ENCODE measurements at places on chromosomes 3 and 15.

- DNase-seq: no peak
Observed at GRCh38 chr3:127535901-127536829, 54.4 kb downstream of the TPRA1 start.

GRCh38 chr3:94794563-94794962 is 731.7 kb downstream of the NSUN3 start:
- DNase-seq: no peak

- no peak for DNase-seq
Observed at GRCh38 chr3:72459588-72459987, 388.7 kb downstream of the SHQ1 start.

GRCh38 chr3:60456180-60456579 is 795.1 kb downstream of the FHIT start:
- no peak for DNase-seq

- no peak for DNase-seq
Observed at GRCh38 chr3:154552338-154552737, 122.3 kb upstream of the GPR149 start.

DNA sequence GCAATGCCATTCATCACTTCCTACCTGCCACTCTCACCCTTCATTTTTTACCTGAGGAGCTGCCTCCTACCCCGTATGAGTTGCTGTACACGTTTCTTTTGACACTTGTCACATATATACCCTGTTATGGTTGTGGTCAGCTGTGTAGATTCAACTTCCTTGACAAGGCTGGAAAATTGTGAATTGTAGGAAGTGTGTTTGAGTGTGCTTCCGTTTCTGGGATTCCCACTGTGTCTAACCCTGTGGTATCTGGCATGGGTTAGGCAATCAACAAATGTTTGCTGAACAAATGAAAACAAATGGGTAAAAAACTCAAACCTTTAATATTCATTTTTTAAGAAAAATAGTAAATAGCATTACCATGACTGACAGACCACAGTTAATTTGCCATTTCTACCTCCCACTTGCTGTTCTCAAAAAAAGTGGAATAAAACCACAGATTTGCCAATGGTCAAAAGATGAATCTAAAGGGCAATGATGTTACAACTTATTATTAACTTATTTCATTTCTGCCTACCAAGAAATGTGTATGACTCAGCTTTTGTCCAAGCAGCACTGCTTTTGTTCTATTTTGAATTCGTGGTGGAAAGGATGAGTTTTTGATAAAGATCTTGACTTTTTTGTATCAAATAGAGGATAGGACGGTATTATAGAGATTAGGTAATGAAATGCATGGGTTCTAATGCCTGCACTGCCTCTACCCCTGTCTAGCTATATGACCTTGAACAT is 404.6 kb downstream of the LPP start:
- DNase-seq: no peak

DNA sequence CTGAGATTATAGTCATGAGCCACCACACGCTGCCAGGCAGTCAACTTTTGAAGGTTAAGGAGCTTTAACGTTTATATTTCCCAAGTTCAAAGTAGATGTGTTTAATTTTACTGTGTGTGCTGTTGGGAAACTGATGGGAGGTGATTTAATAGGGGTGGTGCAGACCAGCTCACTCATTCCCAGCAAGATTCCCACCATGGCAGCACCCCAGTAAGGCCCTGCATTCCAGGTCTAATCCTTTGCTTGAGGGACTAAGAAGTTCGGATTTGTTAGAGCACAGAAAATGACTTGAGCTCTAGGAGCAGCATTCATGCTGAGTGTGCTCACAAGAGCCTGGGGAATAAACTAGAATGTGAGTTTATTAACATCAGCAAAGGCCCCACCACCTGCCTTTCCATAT is 25.2 kb downstream of the TSEN2 start:
- no peak for DNase-seq

- DNase-seq: no peak
Observed at GRCh38 chr3:152291649-152292066, 22.9 kb downstream of the MBNL1 start.

DNA sequence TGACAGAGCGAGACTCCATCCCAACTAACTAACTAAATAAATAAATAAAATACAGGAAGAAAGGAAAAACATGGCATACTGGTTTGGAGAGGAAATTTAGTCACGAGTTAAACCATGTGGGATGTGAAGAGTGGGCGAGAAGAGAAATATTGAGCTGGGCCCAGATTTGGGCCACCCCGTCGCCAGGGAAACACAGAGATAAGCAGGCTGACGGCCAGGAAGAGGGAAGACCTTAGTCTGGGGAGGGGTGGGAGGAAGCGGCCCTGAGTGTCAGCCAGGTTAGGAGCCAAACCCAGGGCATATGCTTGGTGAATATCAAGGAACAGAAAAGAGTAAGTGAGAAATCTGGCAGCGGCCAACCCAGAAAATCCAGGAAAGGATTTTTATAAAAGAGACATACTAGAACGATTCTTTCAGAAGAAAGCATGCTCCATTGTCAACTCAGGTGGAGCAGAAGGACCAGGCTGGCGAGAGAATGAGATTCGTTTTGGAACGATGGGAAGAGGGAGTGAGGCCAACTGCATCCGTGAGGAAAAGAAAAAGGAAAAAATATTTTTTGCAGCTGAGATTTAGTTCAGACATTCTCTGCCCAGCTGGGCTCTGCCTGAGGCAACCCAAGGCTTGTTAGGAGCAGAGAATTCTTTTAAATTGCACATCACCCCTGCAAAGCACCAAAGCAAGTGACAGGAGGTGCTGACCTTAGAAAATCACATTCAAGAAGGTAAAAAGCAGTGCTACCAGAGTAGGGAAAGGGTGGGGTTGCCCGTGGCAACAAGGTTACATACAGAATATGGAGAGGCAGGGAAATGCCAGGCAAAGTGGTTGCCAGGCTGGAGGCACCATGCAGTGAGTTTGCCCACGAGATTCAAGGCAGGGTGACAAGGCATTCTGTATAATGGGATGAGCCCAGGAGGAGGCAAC is 59.3 kb upstream of the RAD18 start:
- DNase-seq: no peak

DNA sequence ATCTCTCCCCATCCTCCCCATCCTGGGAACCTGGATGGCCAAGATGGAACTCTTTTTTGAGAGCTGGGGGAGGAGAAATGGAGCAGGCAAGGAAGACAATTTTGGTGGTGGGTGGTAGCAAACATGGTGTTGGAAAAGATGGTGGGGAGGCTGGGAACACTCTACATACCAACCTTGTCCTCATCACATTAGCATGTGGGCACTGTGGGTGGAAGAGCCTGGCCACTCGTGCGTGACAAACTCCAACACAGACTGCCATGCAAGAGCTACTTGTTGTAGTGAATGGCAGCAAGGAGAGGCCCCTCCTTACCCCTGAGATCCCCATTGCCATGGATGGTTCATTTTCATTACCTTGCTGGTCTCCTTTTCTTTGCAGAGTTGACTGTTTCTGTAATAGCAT is 262.6 kb downstream of the RPLP1 start:
- no peak for DNase-seq

DNA sequence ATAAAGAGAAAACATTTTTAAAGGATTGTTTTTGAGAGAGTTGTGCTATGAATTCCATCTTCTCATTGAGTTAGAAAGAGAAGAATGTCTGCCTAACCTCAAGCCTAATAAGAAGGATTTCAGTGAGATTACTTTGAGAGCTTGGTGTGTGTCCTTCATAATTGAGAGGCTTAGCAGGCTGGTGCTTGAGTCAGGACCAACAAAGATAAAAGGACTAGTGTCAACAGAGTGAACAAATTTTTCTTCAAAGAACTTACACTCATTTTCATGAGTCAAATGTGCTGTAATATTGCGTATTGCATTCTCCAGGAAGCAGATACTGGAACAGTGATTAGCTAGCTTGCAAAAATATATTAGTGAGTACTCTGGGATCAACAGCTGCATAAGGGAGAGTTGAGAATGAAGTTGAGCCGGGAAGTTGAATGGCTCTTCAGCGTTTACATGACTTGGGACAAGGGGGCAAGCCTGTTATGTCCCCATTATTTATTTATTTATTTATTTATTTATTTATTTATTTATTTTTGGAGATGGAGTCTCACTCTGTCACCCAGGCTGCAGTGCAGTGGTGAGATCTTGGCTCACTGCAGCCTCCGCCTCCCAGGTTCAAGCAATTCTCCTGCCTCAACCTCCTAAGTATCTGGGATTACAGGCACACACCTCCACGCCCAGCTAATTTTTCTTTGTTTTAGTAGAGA is 37.5 kb upstream of the SLITRK3 start:
- DNase-seq: no peak

DNA sequence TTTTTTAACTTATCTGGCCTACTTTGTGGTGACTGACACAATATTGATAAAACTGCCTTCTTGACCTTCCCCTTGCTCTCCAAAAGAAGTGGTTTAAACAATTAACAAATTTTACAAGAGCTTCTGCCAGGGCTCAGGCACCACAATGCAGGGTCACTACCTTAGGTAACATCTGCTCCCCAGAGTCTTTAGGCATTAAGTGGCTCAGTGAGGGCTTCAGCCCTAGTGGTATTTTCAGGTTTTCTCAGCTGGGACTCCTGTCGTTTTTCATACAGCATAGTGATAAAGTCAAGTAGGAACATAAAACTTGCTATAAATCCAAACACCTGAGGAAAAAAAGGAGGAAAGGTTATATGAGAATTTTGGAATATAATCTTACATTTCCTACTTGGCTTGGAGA is 18.9 kb downstream of the CMTM6 start:
- DNase-seq: no peak

- no peak for DNase-seq
Observed at GRCh38 chr3:119160815-119161214, 12.6 kb upstream of the UPK1B start.

GRCh38 chr15:20272422-20273184 is 269.0 kb downstream of the GOLGA6L6 start:
- DNase-seq: no peak

DNA sequence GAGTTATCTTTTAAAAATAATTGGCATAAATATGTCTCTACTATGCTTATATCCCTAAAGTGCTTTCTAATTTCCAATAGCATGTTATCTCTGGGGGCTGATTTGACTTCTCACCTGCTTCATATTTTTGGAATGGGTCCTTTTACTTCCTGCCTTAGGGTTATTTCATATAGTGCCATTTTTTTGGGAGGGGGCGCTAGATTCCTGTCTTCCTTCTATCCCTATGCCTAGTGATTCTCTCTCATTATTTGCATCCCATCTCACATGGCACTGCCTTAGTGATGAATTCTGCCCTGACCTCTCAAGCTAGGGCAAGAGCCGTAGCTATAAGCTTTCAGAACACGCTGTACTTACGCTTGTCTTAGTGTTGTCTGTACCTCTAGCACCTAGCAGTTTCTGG is 150.3 kb upstream of the SLITRK3 start:
- DNase-seq: no peak

GRCh38 chr3:109852283-109852682 is 514.9 kb upstream of the DPPA4 start:
- no peak for DNase-seq

- DNase-seq: no peak
Observed at GRCh38 chr3:127062926-127063325, 80.0 kb downstream of the PLXNA1 start.

DNA sequence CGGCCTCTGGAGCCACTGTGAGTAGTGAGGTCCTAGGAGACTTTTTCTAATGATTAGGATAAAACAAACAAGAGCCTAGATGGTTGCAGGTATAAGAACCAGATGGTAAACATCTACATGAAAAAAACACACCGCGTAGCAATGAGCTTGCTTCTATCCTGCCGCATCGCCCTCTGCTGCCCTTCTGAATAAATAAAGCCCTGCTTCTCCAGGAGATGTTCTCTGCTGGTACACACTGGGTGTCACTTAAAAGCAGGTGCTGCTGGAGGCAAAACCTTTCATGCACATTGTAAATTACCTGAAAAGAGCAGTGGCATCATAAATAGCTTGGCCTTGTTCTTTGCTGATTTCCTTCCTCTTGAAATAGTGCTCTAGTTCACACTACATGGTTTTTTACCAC is 164.4 kb upstream of the TOPAZ1 start:
- DNase-seq: no peak

GRCh38 chr3:81684751-81685395 is 76.6 kb downstream of the GBE1 start:
- DNase-seq: no peak

DNA sequence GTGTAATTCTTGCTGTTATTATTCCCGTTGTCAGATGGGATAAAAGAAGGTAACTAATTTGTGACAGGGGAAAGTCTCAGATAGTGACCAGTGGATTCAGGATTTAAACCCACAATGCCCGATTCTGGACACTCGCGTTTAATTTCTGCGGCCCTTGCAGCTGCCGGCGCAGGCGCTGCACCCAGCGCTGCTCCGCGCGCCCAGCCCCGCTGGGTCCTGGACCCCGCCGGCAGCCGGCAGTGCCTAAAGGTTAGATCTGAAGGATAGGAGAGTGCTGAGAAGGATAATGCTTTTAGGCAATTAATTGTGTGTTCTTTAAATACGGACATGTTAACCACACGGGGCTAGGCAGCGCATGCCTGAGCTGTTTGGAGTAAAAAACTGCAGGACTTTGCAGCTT is 3.6 kb upstream of the MKRN3 start:
- no peak for DNase-seq

DNA sequence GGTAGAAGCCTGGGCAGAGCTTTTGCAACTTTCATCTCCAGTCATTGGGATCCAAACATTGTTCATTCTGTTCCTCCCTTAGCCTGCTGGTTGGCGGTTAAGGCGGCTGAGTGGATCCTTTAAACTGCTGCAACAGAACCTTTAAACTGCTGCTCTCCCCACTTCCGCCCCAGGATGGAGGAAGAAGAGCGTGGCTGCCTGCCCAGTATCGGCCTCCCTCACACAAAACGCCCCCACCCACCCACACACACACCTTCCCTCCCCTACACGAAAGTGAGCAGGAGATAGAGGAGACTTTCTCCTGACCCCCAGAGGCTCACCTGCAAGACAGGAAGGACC is 460 bp upstream of the ZMAT3 start:
- DNase-seq: no peak

DNA sequence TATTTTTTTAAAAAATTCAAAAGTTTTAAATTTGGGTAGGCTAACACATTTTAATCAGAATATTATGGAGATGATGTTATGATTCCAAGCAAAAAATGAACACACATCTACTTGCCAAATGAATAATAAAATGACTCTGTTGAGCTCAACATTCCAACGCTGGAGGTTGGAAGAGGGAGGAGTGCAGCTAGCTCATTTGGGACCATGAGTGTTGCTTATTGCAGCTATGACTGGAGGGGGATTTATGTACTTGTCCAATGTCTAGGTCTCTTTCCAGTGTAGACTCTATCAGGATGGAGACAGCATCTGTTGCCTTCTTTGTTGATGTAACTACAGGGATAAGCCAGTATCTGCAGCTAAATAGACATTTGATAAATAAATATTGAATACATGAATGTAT is 310.6 kb downstream of the CACNA2D3 start:
- DNase-seq: no peak

GRCh38 chr3:4250064-4250463 is 53.1 kb upstream of the SETMAR start:
- no peak for DNase-seq

- DNase-seq: no peak
Observed at GRCh38 chr3:122263974-122264588, 61.0 kb upstream of the CSTA start.
